NCI-H1436 treated with DMSO at 0.1 percent for 48 hours (cell line): ENCODE measurements at places on chromosomes 7 and 10.

GRCh38 chr10:4429571-4429970 lies 396.4 kb upstream of the AKR1E2 start:
- no peak for DNase-seq

DNA sequence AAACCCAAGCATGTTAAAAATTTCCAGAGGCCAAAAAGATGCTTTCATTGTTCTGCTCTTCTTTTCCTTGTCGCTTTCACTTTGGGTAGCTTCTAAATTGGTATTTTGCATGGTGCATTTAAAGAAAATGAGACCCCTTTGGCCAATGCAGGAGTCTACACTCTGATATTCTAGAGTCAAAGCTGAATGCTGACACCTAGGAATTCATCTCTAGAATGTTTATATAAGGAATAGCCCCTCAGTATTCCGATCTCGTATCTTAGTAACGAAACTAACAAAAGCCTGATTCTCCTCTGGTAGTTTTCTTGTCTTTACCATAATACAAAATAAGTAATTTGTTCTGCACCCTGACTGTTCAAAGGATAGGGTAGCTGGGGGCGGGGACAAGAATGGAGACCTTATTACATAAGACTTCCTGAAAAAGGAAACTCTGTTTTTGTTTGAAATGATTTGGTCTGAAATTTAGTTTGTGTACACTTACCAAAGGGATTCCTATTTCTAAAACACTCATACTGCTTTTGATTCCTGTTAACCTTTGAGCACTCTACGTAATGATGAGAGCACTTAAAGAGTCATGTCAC lies 17.1 kb downstream of the IKZF1 start:
- DNase-seq: no peak

DNA sequence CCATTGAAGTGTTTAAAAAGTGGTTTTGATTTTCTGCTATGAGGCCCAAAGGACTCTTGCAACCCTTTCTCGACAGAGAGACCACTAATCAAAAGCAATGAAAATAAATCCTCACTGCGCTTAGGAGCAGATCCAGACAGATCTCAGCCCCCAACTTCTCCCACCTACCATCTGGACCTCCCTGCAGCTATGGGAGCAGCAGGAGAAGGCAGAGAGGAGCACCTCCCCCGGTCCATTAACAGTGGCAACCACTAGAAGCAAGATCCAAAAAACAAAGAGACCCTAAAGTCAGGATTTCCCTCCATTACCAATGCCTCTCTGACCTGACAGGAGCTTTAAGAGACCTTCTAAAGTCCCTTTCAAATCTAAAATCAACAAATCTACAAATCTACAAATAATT lies 99.0 kb upstream of the LSM8 start:
- DNase-seq: no peak

- DNase-seq: no peak
These were observed 17.0 kb upstream of the LYZL1 start for GRCh38 chr10:29271877-29272276.

GRCh38 chr10:129605266-129605985 lies 138.4 kb downstream of the MGMT start:
- no peak for DNase-seq

GRCh38 chr10:80528185-80528700 lies 9.5 kb upstream of the SH2D4B start:
- no peak for DNase-seq

DNA sequence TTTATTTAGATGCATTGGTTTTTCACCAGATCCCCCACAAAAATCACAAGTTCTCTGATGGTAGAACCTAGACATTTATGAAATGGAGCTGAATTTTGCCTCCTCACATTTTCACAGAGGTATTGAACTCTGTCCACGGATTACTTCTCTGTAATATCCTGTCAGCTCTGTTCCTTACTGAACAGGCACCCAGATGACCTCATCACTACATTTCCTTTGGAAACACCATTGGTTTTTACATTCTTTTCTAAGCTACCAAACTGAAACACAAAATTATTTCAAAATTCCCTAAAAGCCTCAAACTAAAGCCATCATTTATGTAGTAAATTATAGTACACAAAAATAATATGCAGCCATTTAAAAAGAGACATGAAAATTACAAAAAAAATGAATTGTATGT lies 98.3 kb upstream of the KCNIP2 start:
- DNase-seq: no peak

DNA sequence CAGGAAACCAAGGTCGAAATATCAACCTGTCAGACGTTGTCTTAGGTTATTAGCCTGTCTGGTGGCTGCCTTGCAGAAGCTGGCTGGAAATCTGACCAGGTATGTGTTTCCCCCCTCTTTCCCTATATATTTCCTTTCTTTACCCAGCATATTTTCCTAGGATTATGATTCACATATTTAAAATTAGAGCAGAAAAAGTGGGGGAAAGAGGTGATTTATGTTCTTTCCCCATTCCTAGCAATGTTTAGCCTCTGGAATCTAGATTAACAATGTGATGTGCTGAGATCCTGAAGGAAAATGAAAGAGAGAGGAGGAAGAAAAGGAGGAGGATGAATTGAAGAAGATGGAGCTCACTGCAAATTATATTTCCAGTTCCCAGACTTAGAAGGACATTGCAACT lies 421.4 kb upstream of the AUTS2 start:
- no peak for DNase-seq

GRCh38 chr7:26183545-26184280 lies 16.8 kb downstream of the HNRNPA2B1 start:
- no peak for DNase-seq

GRCh38 chr7:40058636-40059035 lies 75.8 kb downstream of the MPLKIP start:
- no peak for DNase-seq

- DNase-seq: no peak
These were observed 215.3 kb upstream of the ZNF32 start for GRCh38 chr10:43863859-43864591.

DNA sequence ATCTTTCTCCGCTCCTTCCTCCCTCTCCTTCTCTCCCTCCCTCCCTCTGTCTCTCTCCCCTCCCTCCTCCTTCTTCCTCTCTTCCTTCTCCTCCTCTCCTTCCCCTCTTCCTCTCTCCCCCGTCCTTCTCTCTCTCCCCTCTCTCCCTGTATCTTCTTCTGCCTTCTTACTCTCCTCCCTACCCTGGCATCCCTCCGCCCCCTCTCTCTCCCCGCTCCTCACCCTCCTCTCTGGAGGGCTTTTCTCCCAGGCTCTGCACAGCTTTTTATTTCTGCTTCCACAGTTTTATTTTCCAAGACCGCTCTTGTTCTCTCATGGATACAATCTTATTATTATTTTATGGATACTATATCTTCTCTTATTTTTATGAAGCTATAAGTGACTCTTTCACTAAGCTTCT lies 32.6 kb downstream of the AP5Z1 start:
- no peak for DNase-seq

- no peak for DNase-seq
These were observed 30.9 kb downstream of the CALML5 start for GRCh38 chr10:5468262-5469106.
